ENCODE measurements at places on chromosomes 16 and 17.

DNA sequence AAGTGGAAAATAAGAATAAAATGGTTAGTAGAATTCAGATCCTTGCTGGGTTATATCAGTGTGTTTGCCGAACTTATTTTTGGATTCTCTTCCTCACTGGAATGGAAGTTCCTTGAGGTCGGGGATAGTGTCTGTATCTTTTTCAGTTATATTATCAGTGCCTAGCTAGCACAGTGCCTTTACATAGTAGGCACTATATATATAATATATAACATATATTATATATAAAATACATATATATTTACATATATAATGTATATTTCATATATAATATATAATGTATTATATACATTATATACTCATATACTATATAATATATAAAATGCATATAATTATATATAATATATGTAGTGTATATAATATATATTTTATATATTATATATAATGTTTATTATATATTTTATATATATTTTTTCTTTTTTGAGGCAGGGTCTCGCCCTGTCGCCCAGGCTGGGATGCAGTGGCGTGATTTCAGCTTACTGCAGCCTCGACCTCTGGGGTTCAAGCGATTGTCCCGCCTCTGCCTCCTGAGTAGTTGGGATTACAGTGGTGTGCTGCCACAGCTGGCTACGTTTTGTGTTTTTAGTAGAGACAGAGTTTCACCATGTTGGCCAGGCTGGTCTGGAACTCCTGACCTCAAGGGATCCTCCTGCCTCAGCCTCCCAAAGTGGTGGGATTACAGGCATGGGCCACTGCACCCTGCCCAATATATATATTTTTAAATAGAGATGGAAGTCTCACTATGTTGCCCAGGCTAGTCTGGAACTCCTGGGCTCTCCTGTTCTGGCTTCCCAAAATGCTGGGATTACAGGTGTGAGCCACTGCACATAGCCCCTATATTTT, 3.2 kb downstream of the NFATC3 start:
- DNase-seq = no peak

DNA sequence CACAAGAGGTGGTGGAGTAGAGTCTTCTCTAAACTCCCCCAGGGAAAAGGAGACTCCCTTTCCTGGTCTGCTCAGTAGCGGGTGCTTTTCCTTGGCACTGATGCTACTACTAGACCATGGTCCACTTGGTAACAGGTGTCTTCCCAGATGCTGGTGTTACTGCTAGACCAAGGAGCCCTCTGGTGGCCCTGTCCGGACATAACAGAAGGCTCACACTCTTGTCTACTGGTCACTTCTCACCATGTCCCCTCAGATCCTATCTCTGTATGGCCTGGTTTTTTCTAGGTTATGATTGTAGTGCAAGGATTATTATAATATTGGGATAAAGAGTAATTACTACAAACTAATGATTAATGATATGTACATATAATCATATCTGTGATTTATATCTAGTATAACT, 49.7 kb upstream of the ARL4D start:
- no peak for DNase-seq

GRCh38 chr17:18974407-18975149, 22.6 kb downstream of the SLC5A10 start:
- no peak for DNase-seq

DNA sequence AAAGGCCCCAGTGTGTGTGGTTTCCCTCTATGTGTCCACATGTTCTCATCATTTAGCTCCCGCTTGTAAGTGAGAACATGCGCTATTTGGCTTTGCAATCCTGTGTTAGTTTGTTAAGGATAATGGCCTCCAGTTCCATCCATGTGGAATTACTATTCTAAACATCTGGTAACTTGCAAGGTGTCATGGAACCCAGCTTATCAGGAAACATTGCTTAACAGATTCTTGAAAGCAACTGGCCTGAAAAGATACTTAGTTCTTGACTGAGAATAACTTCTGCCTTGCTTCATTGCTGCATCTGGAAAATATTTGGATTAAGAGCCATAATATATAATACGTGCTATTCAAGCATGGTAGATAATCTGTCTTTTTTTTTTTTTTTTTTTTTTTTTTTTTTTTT, 27.8 kb downstream of the PAFAH1B1 start:
- DNase-seq = no peak

GRCh38 chr16:85366031-85366763, 246.9 kb upstream of the GSE1 start:
- no peak for DNase-seq

DNA sequence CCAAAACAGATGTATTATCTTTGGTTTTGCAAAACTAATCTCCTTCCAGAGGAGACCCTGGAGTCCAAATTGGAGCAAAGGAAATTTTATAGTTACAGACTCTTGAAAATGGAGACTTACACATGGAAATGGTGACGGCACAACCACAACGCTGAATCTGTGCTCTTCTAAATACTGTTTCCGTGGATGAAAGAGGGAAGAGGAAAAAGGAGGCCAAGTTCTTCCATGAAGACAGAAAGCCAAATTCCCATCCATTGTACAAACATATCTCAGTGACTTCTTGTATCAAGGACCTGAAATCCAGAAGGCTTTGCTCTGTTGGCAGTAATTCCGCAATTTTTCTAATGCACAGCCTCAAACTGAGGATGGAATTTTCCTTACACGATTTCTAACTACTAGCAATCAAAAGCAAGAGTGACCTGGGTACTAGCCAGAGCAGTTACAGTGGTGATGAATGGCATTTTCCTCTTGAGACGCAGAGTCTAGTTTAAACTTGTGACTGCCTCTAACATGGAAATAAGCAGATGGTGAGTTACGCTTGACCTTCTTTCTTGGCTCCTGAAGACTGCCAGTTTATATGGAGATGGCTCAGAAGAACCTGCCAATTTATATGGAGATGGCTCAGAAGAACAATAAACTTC, 38.5 kb downstream of the VPS53 start:
- no peak for DNase-seq

- peak; percentile 58 for DNase-seq
These were observed 13.2 kb upstream of the SLC12A3 start for GRCh38 chr16:56851671-56852400.

DNA sequence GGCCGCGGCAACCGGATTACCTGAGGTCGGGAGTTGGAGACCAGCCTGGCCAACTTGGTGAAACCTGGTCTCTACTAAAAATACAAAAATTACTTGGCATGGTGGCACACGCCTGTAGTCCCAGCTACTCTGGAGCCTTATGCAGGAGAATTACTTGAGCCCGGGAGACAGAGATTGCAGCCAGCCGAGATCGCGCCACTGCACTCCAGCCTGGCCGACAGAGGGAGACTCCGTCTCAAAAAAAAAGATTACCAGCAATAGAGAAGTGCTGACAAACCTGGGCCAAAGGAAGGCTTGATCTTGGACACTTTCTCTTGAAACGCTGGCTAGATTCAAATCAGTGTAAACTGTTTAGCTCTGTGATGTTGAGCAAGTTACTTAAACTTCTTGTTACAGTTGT, 4.3 kb downstream of the MT1H start:
- DNase-seq = peak; percentile 41

DNA sequence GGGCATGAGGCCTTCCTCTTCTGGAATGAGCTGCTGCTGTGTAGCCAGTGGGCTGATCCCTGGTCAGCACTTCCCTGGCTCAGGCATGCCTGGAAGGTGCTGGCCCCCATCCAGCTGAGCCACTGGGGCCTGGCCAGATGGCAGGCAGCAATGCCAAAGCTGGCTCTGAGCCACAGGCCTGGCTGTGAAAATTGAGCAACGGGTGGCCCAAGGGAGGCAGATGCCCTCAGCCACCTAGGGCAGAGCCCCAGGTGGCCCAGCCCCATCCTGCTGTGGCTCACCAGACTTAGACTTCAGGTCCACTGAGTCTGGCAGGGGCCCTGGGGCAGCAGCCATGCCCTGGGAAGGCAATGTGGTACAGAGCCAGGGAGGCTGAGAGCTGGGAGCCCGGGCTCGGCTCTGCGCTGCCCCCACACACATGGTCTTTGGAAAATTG, 8.5 kb upstream of the CRHR1 start:
- peak; percentile 54 for DNase-seq

- peak; percentile 90 for DNase-seq
These were observed at the start of gene MTMR4 for GRCh38 chr17:58513965-58514769. TSS of gene MTMR4 (minus strand) at chr17:58514638. CDS start at chr17:58514407, 231 bp downstream.

DNA sequence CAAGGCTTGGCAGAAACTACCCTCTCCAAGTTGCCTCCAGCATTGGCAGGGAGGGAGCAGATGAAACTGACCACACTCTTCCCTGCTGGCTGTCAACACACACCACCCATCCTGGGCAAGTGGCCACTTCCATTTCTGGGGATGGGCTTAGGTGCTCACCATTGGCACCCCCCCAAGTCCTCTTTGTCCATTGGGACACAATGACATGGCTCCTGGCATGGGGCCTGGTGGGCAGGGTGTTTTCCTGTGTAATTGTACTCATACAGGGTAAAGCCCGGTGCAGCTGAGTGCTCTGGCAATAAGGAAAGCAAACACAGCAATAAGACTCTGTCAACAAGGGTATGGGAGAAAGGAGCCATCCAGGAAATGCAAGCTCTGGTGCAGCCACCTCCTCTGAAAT, 22.6 kb downstream of the SCNN1B start:
- peak; percentile 34 for DNase-seq

GRCh38 chr17:20234276-20234675, 225.1 kb downstream of the SPECC1 start:
- no peak for DNase-seq

GRCh38 chr16:79628988-79629387, 28.5 kb upstream of the MAF start:
- no peak for DNase-seq
